Activated T-helper 1 cell treated with anti-CD3 and anti-CD28 coated beads, Interleukin-12 subunit alpha, Interleukin-12 subunit beta, Interleukin-2, Interleukin-4 antibody, amounts not matched to agents 30 ng/mL and 10 ng/mL and 1 ng/mL, durations not matched to agents 14 hours and 24 hours and 36 hours (primary cell): ENCODE measurements at places on chromosomes 13 and 19.

- DNase-seq: no peak
Observed at GRCh38 chr19:50362656-50363424, 2.6 kb downstream of the NAPSA start.

DNA sequence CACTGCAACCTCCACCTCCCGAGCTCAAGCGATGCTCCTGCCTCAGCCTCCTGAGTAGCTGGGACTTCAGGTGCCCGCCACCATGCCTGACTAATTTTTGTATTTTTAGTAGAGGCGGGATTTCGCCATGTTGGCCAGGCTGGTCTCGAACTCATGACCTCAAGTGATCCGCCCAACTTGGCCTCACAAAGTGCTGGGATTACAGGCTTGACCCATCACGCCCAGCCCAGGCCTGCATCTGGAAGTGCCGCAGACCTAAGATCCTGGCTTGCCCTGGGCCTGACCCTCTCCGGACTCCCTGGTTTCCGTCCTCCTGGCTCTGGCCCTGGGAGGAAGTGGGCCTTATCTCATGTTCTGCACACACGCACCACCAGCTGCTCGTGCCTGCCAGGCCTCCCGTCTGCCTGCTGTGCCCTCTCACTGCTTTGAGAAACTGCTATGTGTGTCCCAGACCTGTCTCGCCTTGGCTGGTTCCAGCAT, 4.7 kb upstream of the PTGIR start:
- no peak for DNase-seq

GRCh38 chr19:38739440-38740256, 4.6 kb downstream of the CAPN12 start:
- no peak for DNase-seq

DNA sequence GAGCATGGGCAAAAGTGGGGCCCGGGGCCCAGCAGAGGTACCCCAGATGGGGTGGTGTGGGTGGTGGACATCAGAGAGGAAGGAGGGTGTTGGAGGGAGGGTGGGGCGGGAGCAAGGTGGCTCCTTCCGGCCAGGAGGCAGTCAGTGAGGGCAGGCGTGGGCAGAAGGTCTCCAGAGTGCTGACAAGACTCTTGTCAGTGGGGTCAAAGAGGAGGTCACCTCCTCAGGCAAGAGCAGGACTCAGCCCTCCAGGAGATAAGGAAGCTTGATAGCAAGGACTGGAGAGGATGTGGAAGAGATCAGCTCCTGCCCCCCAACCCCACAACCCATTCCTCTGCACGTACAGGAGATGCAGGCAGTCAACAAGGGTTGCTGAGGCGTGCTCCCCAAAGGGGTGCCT, 9.8 kb downstream of the GJA3 start:
- DNase-seq: no peak

DNA sequence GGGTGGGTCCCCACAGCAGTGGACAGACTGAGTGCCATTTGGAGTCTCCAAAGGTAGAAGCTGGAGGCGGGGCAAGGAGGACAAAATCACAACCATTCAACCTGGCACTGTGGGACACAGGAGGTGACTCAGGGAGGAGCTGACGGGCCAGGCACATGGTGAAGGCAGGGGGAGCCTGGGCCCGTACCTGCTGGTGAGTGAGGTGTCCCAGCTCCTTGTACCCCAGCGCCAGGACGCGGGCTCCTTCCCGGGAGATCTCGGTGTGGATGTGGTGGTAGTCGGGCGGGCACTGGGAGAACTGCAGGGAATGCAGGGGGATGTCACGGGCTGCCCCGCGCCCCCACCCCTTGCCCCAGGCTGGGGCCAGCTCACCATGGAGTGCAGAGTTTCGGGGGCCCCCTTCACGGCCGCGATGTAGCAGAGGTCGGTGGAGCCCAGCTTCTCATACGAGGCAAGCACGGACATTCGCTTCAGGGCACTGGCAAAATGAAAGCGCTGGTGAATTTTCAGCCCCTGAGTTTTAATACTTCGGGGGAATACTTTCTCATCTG, 9.8 kb downstream of the ATP13A1 start:
- no peak for DNase-seq

- DNase-seq: no peak
Observed at GRCh38 chr19:41816761-41817160, 20.4 kb downstream of the CEACAM3 start.

- DNase-seq: no peak
Observed at GRCh38 chr19:4113398-4114088, 10.4 kb downstream of the MAP2K2 start.

DNA sequence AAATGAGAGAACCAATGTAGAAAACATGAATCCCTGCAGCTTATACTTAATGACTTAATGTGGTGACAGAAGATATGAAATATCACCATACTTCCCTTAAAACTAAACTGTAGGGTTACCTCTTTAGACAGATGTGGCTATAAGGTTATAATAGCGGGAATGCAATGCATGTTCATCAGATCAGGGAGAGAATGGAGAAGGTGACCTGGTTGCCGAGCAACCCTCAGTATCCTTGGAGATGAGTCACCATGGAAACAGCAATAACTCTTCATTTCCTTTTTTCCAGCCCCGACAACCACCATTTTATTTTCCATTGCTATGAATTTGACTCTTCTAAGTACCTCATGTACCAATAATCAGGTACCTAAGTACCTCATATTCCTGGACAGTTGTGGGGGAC, 28.0 kb upstream of the ZNF835 start:
- no peak for DNase-seq

GRCh38 chr13:113627136-113627535, 30.9 kb downstream of the ATP4B start:
- no peak for DNase-seq

GRCh38 chr13:39370048-39370447, 232.9 kb downstream of the LHFPL6 start:
- no peak for DNase-seq

DNA sequence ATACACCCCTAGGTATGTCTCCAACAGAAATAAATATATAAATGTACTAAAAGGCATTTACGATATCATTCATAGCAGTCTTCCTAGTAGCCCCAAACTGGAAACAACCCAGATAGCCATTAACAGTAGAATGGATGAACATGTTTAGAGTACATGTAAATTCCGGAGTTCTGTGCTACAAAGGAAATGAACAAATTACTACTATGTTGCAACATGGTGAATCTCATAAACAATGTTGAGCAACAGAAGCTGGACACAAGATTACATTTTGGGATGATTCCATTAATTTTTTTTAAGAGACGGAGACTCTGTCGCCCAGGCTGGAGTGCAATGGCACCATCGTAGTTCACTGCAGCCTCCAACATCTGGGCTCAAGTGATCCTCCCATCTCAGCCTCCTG, 5.9 kb upstream of the SLC7A10 start:
- no peak for DNase-seq

GRCh38 chr13:68345963-68346531, 1115.9 kb upstream of the PCDH9 start:
- no peak for DNase-seq

GRCh38 chr13:74325106-74325505, 190.9 kb upstream of the KLF12 start:
- no peak for DNase-seq

DNA sequence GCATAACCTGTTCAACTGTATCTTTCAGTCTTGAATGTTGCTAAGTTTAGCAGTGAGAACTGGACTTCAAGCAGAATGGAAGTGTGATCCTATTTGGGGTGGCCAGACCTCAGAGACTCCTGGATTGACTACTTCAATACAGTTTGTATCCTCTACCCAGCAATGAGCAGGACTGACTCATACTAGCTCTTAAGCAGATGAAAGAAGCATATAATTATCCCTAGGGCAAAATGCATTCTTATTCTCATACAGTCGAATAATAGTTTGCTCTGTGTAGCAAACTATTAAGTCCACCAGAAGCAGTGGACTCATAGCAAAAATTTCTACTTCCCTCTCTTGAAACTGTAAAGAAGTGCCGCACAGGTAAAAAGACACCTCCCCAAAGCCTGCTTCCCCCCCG, 46.4 kb upstream of the FAM216B start:
- DNase-seq: no peak

DNA sequence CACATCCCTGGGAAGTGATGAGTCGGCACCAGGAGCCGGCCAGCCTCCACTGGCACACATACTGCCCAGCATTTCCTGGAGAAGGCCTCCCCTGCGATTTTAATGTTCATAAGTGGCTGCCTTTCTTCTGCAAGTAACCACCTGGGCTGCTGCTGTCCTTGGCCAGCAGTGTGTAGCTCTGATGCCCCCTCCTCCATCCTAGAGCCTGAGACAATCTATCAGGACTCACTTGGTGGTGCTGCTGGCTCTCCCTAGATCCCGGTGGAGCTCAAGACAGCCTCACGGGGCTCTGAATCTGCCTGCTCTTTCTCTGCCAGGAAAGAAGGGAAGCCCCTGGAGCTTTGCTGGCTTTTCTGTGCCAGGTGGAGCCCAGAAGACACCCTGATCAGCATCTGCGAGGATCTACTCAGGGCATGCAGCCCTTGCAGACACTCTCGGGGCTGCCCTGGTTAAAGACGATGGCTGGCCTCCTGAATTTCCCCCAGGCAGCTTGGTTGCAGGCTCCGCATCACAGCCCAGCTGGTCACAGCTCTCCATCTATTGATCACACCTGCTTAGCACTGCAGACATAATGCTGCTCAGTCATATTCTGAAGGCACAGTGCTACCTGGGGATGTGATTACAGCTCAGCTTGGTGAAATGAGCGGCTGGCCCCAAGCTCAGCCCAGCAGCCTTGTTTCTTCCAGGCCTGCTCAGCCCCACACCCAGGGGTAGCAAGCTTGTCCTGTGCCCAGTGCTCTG, 122.3 kb downstream of the ZDHHC20 start:
- DNase-seq: no peak

DNA sequence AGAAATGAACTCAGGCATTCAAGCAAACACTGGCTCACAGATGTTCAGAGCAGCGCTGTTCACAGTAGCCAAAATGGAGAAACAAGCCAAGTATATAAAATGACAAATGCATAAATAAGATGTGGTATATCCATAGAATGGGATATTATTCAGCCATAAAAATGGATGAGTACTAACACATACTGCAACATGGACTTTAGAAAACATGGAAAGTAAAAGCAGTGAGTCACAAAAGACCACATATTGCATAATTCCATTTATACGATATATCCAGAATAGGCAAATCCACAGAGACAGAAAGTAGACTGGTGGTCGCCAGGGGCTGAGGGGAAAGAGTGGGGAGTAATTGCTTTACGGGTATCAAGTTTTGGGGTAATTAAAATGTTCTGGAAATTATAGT, 6.6 kb downstream of the ZNF837 start:
- DNase-seq: no peak

DNA sequence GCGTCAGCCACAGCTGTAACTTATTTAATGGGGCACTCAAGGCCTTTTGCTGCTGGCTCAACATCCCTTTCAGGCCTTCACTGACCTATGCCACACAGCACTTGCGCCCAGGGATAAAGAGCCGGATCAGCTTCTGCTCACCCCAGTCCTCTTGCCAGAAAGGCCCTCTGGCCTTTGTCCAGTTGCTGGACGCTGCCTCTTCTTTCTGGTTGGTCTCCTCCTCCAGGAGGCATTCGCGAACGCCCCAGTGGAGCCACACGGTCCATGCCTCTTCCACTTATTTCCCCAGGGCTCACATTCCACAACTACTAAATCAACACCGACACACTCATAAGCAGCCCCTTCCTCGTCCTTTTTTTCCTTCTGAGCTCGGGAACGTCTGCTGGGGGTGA, 3.7 kb upstream of the ZNF329 start:
- DNase-seq: no peak

DNA sequence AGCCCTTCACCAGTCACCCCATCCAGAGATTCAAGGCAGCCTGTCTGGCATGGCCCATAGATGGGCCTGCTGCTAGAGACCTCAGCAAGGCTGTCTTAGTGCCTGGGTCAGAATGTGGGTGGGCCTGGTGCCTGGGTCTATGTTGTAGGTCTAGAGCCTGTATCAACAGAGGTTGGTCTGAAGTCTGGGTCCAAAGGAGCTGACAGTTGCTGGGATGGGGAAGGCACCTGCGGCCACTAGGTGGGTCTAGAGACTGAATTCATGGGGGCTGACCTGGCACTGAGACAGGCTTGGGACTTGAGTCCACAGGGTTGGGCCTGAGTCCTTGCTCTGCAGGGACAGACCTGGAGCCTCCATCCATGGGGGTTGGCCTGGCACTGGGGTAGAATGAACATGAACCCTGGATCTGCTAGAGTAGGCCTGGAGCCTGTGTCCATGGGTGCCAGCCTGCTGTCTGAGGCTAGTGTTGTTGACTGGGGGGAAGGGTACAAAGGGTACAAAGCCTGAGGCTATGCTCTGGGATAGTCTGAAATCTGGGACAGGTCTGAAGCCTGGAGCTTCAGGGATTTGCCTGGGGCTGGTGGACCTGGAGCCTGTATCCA, 516.8 kb downstream of the OLFM4 start:
- DNase-seq: no peak

DNA sequence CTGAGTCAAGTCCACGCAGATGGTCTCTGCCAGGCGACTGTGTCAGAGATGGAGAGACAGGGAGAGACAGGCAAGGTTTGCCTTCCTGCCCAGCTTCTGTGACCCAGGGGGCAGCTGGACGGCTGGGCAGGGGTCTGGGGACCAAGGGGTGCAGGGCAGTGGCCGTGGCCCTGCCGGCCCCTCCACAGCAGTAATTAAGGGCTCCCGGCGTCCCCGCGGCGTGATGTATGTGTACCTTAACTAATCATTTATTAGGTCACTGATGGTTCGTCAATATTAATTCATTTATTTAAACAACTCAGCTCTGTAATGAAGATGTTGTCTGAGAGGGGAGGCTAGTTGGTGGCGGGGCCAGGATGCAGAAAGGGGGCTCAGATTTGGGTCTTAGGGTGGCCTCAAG, 28.6 kb upstream of the TCF3 start:
- DNase-seq: no peak

DNA sequence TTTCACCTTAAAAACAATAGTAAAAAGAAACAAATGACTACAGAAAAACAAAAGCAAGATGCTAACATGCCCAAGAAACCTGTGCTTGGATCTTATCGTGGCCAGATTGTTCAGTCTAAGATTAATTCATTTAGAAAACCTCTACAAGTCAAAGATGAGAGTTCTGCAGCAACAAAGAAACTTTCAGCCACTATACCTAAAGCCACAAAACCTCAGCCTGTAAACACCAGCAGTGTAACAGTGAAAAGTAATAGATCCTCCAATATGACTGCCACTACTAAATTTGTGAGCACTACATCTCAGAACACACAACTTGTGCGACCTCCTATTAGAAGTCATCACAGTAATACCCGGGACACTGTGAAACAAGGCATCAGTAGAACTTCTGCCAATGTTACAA, 6.0 kb downstream of the CKAP2 start:
- peak; percentile 5 for DNase-seq

- peak; percentile 67 for DNase-seq
Observed at GRCh38 chr19:18589380-18590272, 1.0 kb downstream of the REX1BD start.
